ENCODE measurements at places on chromosomes 2 and 18.

GRCh38 chr2:100520224-100520623 lies 42.6 kb upstream of the PDCL3 start:
- DNase-seq: no peak

DNA sequence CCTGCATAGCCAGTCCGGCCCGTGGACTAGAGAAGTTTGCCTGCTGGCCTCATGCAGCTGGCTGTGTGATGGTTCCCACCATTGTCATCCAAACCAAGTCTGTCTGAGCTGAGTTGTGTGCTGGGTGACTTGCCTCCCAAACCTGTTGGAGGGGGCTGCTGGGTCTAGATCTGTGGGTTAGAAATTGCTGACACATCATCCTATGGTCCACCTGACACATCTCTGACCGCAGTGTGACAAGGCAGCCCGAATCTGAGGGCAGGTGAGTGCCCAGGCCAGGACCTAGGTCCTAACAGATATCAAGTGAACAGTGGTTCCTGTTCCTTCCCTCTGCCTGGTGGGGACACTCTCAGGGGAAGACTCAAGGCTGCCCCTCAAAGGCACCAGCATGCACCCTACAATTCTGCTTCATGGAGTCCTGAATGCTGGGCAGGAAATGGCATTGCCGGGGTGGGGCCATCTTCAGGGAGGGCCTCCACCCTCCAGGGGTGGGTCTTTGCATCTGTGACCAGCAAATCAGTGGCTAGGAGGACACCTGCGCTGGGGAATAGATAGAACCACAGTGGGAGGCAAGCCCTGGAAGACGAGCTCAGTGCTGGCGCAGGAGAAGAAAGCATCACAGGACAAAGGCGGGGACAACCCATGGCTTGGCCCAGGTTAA lies 117.9 kb upstream of the ID2 start:
- no peak for DNase-seq

DNA sequence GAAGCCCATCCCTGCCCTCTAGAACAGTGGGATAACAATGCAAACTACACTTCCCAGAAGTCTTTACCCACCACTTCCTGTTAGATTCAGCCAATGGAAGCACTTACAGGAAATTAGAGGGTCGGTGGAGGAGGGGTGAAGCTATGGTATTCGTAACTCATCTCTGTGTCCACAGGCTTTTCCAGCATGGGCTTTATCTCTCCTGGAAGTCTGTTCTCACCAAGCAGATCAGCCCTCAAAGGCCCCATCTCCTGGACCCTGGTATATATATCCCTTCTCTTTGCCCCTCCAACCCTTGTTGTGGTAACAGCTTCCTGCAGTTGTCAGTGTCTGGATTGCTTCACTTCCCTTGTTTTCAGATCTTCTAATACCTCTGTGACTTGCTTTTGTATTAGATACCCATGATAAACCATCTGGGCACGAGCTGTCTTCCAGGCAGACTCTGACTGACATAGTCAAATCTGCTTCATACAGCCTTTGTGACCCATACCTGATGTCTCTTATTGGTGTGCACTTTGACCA lies 475.0 kb upstream of the POU3F3 start:
- peak; percentile 15 for DNase-seq

DNA sequence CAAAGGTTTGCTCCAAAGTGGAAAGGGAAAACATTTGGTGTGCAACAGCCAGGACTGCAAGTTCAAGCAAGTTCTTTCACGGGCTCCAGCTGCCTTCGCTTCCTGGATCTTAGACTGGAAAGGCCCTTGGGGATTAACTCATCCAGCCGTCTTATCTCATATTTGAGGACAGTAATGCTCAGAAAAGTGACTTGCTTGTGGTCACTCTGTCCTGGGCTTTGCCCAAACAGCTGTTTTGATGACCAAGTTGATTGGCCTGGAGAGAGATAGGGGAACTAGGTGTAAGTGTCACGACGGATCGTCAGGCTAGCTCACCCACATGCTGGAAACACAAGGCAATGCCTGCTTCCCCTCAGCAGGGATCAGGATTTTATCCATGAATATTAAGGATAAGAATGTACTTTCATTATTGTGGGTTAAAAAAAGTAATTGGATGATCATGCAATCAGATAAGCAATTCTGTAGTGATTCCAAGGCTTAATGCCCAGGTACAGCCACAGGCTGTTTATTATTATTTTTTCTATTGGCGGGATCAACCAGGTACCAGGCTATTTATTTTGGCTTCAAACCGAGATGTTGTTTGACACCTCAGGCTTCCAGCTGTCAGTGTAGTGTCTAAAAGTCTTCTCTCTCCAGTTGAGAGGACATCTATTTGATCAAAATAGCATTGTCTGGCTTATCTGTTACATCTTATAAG lies 162.5 kb upstream of the EPAS1 start:
- no peak for DNase-seq

DNA sequence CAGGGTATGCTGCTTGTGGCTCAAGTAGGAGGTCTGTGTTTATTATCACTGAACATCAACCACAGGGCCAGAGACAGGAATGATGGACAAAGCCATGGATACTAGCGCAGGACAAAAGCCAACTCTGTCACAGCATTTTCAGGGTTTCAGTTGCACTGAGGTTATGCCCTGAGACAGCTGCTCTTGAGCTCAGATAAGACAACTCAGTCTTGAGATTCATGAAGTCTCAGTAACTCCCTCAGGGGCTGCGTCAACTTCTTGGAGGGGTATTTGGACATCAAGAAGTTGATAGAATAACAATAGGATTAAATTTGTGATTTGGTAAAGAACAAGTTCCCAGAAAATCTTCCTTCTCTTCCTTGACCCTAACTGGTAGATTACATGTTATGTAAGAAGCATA lies 287.0 kb upstream of the SLC14A2 start:
- no peak for DNase-seq

DNA sequence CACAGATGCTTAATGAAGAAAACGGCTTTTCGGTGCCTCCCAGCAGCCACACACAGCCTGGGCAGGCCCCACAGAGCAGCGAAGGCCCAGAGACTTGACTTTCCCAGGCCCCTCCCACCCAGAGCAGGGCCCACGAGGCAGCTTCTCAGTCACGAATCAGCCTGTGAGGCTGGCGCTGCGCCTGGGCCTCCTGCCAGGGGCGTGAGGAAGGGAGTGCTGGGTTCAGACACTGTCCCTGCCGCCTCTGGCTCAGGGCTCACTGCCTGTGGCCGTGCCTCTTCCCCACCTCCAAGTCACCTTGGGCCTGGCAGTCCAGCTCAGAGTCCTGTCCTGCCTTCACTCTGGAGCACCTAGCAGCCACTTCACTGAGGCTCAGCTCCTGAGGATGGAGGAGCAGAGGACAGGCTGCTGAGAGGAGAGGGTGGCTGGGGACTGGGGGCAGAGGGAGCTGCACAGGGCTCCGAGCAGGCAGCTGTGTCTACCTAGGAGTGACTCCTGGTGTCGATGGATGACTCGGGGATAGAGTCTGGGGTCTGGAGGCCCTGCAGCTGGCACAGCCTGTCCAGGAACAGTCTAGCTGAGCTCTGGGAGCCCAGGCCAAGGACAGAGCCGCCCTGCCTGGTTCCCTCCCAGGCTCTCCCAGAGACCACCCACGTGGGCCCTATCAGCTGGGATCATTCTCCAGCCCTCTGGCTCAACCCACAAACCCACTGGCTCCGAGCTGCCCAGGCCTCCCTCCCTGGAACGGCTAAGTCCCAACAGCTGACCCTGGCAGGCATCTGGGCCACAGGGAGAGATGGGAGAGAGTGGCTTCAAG lies 36.4 kb upstream of the FOSL2 start:
- peak; percentile 45 for DNase-seq
